Smooth muscle cell of the umbilical artery (primary cell): ENCODE measurements at places on chromosomes 3 and 15. TPM values are rescaled to one million over a fixed set of nuclear protein-coding genes. Genes with fewer than 3 reads are reported as not detected.

Gene CLDN16
- total RNA-seq: under 0.01 and 0.23 TPM in 2 replicates

Gene CAMK2N2
- 0.37 TPM in 1 of 2 replicates, not detected in the other for total RNA-seq

Gene KCNAB1
- under 0.01 and 3.5 TPM in 2 replicates for total RNA-seq

Gene PLA2G4D
- not detected in 2 replicates for total RNA-seq

Gene ALAS1
- 46.3 and 53.3 TPM in 2 replicates for total RNA-seq

Gene HSPBAP1
- 6.3 and 8.0 TPM in 2 replicates for total RNA-seq

Gene DAPK2
- total RNA-seq: 0.51 TPM in 1 of 2 replicates, not detected in the other

Gene DISP2
- total RNA-seq: 0.09 and 0.30 TPM in 2 replicates
